ENCODE measurements at places on chromosomes 13 and 19. TPM values are rescaled to one million over a fixed set of nuclear protein-coding genes. Genes with fewer than 3 reads are reported as not detected.
A peak's percentile ranks its signal among the peaks of the same experiment; 100 is the strongest.

- DNase-seq, result no peak
Measured at GRCh38 chr19:51448011-51448410, 10.2 kb downstream of the SIGLEC8 start.

- DNase-seq, result peak; percentile 60
Measured at GRCh38 chr19:19911150-19911549, 10.4 kb downstream of the ZNF93 start.

DIRAS1 gene
- 12.4 TPM for total RNA-seq

- peak; percentile 55 for DNase-seq
Measured at GRCh38 chr13:31072041-31072440, 89.7 kb downstream of the HSPH1 start.

DNA sequence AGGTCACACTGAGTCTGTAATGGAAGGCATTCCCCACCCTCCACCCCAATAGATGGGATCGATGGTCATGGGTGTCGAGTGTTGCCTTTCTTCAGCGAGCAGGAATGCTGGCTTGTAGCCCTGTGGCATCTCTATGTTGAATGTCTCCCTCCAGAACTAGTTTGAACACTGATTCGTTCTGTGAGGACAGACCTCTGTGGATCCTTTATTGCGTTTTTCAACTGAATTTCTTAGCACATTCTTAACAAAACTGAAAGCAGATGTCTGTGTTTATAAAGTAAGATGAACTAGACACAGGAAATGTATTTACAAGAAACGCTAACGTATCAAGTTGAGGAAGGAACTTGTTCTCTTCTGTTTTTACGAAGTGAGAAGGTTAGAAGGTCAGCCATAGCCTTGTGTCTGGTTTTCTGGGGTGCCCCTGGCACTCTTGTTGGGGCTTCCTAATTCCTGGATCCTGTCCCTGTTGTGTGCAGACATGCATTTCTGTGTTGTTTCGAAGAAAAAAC, 36.8 kb upstream of the TM9SF2 start:
- peak; percentile 31 for DNase-seq

Measured in osteoblast (primary cell).